ENCODE measurements at places on chromosomes 16 and 17.

DNA sequence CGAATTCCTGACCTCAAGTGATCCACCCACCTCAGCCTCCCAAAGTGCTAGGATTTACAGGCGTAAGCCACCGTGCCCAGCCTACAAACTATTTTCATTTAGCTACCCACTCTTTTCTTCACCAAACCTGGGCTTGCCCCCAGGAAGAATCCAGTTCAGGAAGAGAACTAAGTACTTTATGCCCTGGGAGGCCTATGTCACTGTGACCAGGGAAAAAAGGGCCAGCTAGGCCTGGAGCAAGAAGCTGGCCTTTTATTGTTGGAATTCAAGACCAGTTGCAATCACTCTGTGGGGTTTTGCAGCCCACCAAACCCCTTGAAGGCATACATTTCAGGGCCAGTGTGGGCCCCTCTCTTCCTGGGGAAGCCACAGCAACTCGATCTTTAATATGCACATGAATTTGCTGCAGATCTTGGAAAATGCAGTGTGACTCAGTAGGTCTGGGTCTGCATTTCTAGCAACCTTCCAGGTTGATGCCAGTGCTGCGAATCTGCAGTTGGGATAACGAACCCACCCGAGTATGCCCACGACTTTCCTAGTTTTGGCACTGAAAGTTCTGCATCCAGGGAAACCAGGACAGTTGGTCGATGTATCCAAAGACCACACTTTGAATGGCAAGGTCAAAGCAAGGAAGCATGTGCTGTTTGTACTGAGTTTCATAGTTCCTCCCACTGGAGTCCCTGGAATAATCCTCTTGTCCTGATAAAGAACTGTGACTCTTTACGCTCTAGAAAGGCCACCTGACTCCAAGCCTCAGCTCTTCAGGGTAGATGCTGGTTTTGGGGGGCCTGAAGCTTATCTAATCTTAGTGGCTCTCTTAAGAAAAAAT, 7.2 kb upstream of the MRPS23 start:
- no peak for DNase-seq

DNA sequence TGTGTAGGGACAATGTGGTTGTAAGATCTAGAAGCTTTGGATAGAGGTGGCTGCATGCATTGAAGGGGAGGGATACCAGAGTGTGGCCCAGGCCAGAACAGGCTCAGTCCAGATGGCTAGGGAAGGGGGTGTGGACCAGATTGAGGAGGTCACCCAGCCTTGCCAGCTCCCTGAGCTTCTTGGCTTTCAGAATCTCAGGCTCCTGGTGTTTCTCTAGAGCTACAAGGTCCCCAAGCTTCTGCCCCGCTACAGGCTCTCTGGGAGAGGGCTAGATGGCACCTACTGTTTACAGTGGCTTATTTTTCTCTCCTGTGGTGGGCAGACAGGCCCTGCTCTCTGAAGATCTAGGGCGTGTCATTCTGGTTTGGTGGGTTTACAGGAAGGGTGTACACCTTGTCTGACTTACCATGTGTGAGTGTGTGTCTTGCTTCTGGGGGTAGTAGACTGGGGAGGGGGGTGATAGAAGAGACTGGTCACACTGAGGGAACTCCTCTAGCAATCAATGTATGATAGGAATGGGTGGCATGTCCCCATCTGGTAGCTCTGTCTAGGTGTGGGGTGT, 1.1 kb downstream of the RARA start:
- no peak for DNase-seq

DNA sequence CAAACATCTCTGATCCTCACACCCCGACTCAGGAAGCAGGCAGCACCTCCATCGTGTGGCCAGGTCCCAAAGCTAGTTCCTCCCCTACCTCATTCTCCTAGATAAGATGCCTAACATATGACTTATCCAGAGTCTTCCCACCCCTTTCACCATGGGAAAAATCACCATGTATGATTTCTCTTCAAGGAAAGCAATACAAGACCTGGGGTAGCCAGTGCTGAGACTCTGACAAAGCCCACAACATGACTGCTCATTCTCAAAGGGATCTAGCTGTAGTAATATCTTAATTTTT, 45.1 kb downstream of the CMTM4 start:
- DNase-seq = no peak

GRCh38 chr17:74777901-74778515, 1.9 kb upstream of the NAT9 start:
- no peak for DNase-seq

Measured in epithelial cell of prostate (primary cell).